T47D (cell line): ENCODE measurements at places on chromosomes 3 and 15.

- DNase-seq = no peak
These were observed 61.5 kb downstream of the C3orf38 start for GRCh38 chr3:88211096-88211890.

GRCh38 chr3:129552287-129553050 is 9.5 kb downstream of the H1-8 start:
- no peak for DNase-seq

DNA sequence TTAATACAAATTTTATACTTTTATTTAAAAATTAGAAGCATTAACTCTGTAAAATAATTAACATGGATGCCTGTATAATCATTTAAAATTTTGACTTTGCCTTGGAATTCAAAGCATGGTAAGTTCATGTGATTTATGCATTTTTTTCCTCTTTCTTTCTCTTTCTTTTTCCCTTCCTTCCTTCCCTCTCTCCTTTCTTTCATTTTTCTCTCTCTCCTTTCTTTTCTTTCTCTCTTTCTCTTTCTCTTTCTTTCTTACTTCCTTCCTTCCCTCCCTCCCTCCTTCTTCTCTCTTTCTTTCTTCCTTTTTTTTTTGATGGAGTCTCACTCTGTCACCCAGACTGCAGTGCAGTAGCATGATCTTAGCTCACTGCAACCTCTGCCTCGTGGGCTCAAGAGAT is 53.8 kb upstream of the P3H2 start:
- no peak for DNase-seq

GRCh38 chr3:121152573-121152972 is 244.6 kb downstream of the STXBP5L start:
- DNase-seq = peak; percentile 65
